Mesothelial cell of epicardium (in vitro differentiated cells): ENCODE measurements at places on chromosomes 7 and 10.
A peak's percentile ranks its signal among the peaks of the same experiment; 100 is the strongest.

DNA sequence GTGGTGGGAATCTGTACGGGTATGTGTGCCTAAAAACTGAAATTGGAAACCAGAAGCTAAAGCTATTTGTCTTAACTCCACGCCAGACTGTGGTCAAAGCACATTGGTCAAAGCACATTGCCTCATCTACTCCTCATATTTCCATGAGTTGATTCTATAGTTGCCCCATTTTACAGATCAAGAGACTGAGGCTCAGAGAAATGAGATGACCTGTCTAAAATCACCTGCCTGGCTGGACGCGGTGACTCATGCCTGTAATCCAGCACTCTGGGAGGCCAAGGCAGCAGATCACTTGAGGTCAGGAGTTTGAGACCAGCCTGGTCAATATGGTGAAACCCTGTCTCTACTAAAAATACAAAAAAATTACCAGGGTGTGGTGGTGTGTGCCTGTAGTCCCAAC, 21.7 kb upstream of the MNX1 start:
- no peak for DNase-seq

- DNase-seq: no peak
Measured at GRCh38 chr10:125992254-125992653, 95.9 kb downstream of the FANK1 start.

DNA sequence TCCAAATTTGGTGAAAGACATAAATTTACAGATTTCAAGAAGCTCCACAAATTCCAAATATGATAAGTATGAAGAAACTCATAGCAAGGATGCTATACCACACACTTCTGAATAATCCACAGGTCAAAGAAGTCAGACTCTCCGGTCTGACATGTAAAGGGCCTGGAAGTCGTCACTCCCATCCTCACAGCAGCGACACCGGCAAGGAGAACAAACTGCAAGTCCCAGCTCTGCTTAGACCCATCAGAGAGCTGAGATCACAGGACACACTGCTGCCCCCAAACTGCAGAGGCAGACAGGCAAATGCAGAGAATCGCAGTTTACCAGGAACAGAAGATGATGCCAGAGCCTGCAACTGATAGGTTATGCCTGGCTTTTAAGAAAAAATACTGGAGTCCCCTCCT, 62.0 kb downstream of the AMZ1 start:
- DNase-seq: no peak

DNA sequence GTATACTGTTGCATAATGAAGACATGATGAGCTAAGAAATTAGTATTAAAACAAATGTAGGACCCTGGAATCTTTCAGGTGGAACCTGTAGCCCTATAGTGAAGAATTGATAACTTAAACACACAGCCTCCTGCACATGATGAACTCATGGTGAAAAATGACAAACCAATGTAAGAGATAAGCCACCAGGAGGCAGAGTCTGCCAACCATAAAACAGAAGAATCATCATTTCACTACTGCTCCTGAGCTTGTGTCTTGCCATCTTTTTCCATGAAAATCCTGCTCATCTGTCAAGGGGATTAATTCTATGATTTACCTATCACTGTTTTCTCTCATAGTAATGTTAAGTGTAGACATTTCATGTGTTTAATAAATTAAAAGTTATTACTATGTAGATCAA, 363.9 kb downstream of the MALRD1 start:
- no peak for DNase-seq

DNA sequence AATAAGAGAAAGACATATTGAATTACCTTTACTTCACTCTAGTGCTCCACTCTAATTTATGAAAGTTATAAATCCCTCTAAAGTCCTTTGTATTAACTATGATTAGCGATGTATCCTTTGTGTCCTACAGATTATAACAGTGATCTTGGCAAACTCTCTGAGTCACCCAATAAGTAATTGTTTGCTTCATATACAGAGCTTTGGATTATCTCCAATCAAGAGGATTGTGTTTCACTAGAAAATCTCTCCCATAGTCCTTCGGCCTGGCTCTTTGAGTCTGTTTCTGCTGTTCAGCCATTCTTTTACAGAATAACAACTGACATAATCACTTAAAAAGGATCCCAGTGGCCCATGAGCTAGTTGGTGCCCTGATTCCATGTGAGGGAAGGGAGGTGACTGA, 9.5 kb downstream of the LMOD2 start:
- DNase-seq: no peak

DNA sequence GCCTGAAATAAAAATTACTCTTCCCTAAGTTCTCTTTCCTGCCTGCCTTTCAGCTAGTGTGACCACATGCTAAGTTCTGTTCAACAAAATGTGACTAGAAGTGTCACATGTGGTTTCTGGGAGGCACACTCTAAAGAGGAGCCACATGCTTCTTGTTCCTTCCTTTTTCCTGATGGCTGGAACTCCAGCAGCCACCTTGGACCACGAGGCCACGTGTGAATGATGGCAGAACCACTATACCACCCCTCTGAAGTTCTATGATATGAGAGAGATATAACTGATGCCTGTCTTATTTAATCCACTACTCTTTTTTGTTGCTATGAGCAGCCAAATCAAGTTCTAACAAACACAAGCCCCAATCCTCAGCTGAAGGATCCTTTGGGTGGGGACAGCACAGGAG, 8.1 kb downstream of the PODXL start:
- DNase-seq: no peak

- no peak for DNase-seq
Measured at GRCh38 chr7:70028620-70029019, 430.3 kb downstream of the AUTS2 start.

DNA sequence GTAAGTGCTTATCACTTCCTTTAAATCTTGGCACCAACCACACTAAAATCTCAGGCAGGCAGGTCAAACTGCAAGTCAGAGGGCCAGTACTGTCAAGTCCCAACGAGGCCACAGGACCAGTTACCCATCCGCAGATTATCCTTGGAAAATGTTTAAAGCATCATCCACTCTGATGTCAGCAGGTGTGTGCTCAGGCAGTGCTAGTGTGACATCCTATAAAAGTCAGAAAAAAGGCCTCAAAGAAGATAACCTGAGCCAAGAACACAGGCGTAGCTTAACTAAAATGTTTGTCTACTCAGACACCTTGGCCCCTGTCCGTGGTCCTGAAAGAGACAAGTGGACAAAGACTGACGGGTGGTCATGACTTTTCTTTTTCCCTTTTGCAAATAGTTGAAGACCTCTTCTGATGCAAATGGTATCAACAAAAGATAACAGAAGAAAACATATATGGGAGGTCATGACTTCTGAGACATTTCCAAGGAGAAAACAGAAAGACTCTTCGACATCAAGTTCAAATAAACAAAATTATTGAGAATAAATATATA, 309.3 kb downstream of the KCNMA1 start:
- peak; percentile 34 for DNase-seq

DNA sequence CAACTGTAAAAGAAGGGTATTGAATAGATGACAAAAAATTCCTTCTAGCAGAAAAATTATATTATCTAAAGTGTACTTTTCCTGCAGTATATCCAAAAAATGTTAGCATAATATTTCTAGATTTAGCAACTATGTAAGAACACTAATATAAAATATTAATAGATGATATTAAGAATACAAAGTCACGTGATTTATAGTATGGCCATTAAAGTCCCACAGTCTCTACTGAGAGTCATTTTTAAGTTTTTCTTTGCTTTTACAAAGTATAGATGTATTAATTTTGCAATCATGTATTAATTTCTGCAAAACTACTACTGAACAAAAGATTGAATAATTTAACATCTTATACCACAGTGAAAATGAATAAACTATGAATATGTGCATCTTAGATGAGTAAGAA, 94.9 kb downstream of the ZWINT start:
- no peak for DNase-seq

- DNase-seq: no peak
Measured at GRCh38 chr7:13955494-13955893, 34.0 kb downstream of the ETV1 start.

DNA sequence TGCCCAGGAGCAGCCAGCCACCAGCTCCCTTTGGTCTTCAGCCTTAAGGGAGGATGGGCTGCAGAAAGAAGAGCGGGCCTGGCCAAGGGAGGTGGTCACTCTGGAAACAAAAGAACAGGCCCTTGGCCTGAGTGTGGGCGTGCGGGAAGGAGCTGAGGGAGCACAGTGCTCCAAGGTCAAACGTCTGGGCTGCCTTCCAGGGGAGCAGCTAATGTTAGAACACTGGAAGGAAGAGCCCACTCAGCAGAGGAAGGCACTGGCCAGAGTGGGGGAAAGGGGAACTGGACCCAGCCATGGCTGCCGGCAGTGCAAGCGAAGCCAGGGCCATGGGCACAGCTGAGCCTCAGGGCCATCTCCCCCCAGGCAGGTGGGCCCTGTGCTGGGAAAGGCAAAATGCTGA, 42.7 kb downstream of the FAM53B start:
- no peak for DNase-seq

DNA sequence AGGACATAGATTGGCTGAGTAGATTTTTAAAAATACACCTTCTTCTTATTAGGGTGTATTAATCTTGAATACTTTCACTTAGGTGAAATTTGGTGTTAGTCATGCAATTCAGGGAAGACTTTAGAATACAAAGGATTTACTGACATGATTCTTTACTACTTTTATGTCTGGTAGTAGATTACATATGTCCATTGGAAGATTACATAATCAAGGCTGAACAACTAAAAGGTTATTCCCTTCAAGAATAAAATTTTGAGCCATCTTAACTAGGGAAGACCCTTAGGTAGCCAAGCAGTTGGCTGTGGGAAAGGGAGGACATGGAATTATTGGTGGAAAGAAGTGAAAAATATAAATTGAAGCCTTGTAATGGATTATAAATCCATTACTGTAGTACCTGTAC, 165.0 kb downstream of the ITGB1 start:
- DNase-seq: no peak

DNA sequence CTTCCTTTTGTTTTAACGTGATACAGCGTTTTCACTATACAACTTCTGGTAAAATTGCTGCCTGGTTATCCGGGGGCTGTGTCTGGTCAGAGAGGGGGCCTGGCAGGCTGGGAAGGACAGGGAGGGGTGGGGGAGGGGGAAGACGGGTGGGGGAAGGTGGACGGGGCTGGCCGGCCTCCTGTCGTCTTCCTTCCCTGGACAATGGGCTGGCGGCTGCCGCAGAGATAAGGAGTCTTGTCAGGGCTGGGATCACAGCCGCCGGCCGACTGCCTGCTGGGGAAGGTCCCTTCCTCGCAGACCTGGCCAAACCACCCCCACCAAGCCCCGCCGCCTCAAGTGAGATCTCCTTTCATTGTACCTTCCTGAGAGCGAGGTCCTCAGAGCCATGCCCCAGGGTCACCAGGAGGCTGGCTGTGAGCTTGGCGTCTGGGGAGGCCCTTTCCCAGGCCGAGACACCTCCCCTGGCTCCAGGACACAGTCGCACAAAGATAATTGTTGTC, 151.2 kb upstream of the TNRC18 start:
- DNase-seq: no peak

GRCh38 chr7:117682681-117683385, 190.4 kb downstream of the CTTNBP2 start:
- DNase-seq: no peak

DNA sequence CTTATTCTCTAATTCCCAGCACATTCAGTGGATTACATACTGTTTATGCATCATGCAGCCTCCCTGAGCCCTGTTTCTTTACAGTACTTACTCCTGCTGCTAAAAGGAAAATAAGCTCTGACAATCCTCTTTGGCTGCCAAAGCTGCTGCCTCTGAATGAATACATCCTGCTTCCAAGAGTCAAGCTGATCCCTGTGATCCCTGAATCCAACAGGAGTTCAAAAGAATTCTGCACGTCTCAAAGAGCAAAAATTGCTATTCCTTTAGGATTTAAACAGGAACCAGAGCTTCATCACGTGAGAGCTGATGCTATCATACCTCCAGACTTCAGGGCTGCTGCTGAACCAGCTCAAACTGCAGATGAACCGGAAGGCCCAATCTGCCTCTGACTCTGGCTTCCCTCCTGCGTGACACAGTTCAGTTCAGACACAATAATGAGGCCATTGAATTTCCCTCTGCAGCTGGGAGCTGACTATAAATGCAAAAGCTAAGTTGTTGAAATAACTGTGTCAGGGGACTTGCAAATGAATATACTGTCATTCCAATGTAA, 851.0 kb upstream of the PHF14 start:
- DNase-seq: no peak

GRCh38 chr7:84975586-84976185, 211.2 kb downstream of the SEMA3D start:
- no peak for DNase-seq

DNA sequence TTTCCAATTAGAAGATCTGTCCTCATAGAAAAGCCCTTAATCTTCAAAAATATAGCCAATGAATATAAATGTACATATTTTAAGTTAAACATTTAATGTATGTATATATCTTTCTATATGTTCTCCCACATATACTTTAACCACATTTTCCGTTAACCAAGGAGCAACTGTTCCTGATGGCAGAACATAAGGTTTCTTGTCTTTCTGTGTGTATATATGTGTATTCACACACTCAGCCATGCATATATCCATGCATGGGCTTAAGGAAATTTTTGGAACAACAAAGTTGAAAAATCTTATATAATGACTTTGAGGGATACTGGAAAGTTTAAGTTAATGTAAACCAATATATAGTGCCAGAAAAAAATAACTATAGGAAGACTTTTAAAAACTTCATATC, 274.0 kb downstream of the DGKB start:
- no peak for DNase-seq

DNA sequence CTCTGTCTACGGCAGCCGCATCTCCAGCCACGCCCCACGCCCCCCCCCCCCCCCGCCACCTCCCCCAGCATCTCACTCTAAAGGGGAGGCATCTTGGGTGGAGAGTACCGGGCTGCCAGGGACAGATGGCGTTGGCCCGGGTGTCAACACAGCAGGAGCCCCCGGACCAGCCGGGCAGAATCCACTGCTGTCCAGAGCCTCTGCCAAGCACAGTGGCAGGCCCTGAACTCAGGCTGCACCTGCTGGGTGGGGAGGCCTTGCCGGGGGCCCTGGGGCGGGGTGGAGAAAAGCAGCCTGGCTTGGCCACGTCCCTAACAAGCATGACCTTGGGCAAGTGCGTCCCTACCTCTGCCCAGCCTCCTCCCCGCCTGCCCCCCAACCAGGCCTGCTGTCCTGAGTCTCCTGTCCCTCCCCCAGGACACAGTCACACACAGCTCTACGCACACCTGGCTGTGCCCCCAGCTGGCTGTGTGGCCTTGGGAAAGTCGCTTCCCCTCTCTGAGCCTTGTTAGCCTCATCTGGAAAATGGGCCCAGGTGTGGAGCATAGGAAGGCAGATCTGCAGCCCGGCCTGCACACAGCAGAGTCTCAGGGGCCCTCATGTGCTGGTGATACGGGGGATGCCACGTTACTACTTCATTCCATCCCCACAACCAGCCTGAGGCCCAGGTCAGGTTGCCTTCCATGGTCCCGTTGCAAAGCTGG, 45.2 kb downstream of the MICALL2 start:
- no peak for DNase-seq

DNA sequence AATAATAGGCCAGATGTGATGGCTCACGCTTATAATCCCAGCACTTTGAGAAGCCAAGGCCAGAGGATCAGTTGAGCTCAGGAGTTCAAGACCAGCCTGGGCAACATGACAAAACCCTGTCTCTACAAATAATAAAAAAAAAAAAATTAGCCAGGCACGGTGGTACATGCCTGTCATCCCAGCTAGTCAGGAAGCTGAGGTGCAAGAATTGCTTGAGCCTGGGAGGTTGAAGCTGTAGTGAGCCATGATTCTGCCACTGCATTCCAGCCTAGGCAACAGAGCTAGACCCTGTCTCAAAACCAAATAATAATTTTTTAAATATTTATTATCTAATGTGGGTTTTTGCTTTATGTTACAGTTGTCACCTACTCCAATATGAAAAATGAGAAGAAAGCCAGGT, 178.9 kb downstream of the ADK start:
- DNase-seq: no peak

- no peak for DNase-seq
Measured at GRCh38 chr7:47258798-47259197, 323.1 kb downstream of the TNS3 start.
